Stimulated activated CD8-positive, alpha-beta memory T cell treated with anti-CD3 and anti-CD28 coated beads, Interleukin-2, amount 100 ng/mL, for 1 hour (primary cell): ENCODE measurements at places on chromosomes 13 and 19.

- DNase-seq: peak; percentile 65
Observed at GRCh38 chr19:46728693-46729339, 11.9 kb upstream of the PRKD2 start.

- DNase-seq: no peak
Observed at GRCh38 chr13:71751073-71751472, 115.9 kb downstream of the DACH1 start.

GRCh38 chr13:113888701-113889330 lies 24.9 kb upstream of the GAS6 start:
- DNase-seq: no peak

- no peak for DNase-seq
Observed at GRCh38 chr13:30362869-30363268, 55.5 kb upstream of the KATNAL1 start.

DNA sequence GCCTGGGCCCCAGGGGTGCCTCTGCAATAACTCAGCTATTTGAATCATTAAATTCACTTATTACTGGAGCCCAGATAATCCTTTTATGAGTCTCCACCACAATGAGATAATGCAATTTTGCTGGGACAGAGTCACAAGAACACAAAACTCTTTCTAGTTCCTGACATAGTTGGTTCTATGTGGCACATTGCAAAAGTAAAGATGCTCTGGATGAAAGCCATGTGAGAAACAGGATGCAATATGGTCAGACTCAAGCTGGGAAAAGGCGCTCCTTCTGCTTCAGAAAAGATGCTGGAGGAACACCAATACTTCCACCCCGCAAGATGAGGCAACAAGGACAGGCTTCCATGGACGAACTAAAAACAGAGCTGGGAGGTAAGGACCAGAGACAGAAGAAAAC lies 5.7 kb downstream of the ANKRD27 start:
- DNase-seq: no peak

DNA sequence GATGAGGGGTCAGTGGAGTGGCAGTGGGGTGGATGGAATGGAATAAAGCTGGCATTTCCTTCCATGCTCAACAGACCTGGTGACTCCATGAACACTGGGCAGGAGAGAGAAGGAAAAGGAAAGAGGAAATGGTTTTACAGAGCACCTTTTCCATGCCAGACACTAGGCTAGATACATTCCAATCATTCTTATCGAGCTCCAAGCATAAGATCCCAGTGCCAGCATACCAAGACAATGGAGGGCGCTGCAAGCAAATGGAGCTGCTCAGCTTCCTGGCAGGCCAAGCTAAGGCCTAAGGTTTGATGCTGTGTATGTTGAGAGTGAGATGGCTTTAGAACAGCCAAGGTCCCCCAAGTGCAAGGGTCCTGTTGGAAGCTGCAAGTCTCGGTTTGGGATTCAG lies 113.2 kb downstream of the HSPH1 start:
- no peak for DNase-seq

GRCh38 chr19:5002143-5002542 lies 33.2 kb downstream of the KDM4B start:
- no peak for DNase-seq

DNA sequence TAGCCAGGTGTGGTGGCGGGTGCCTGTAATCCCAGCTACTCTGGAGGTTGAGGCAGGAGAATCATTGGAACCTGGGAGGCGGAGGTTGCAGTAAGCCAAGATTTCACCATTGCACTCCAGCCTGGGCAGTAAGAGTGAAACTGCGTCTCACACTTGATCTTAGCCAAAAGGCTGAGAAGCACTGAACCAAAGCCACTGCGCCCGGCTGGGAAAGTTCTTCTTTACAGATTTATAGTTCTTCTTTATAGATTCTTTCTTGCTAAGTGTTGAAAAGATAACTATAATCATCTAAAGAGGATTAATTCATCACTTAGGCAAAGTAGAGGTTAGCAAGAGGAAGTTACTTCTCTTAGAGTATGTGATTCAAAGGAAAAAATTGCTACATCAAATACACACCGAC lies 11.1 kb downstream of the ZNF417 start:
- no peak for DNase-seq

DNA sequence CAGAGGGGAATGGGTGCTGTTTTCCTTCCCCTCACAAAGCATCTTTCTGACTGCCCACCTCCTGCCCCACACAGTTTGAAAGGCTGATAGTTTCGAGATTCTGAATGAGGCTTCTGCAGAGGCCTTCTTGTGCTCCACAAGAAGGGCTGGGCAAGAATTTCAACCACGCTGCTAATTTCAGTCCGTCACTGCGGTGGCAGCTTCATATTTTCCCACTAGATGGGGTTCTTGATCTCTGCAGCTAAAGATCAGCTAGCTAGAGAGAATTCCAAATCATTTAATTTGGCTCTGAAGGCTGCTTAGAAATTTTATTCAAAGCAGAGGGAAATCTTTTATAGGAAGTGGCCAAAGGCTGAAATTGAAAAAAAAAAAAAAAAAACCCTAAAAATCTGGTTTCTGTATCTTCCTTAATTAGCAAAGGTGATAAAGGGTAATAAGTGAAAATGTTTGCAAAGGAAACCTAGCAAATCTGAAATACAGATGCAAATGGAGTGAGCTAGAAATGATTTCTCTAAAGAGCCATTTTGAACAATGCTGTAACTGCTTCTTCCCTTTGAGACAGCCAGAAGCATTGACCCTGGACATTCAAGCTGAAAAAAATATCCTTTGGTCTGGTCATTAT lies 38.0 kb upstream of the C13orf42 start:
- no peak for DNase-seq

DNA sequence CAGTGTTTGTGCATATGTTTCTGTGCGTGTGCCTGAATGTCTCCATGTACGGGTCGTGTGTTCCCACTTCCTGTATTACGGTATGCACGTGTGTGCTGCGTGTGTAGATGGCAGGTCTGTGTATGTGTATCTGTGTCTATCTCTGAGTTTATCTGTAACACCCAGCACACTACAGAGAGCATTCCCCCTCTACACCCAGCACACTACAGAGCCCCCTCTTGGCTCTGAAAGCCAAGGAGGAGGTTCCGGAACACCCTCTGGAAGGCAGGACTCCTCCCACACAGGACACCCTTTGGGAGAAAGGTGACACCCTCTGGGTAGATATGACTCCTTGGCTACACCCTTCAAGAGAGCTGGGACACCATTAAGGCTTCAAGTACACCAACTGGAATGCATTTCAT lies 2.1 kb upstream of the ERFL start:
- no peak for DNase-seq

GRCh38 chr13:52405767-52406494 lies at the start of gene THSD1:
Gene THSD1, minus strand, starts transcription at chr13:52406172. Its CDS starts 3,572 bp downstream, at chr13:52402600.
- no peak for DNase-seq

DNA sequence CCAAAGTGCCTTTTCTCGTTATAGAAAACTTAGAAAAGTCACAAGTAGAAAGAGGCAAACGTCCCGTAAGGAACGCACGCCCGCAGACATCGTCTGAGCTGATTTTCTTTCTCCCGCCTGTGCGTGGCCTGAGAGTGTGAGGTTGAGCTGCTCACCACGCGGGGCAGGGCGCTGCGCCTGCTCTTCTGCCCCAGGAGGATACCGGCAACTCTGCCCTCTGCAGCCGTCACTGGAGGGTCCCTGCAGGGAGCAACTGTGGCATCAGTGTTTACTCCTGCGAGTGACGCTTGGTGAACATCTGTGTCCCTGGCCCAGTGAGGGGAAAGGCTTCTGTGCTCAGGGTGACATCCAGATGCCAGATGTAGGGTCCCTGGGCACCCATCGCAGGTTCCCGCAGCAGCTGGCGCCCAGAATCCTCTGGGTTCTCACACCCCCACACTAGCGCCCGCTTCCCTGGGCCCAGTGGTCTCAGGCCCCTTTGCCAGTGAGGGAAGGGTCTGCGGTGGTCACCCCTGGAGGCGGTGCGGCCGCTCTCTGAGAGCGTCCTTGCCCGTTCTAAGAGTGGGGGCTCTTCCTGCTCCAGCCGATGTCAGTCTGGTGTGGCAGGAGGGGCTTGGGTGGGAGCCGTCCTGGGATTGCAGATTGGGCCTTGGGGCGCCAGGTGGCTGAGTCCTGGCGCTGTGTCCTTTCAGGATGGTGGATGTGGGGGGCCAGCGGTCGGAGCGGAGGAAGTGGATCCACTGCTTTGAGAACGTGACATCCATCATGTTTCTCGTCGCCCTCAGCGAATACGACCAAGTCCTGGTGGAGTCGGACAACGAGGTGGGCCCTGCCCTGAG lies 17.4 kb upstream of the GNA15 start:
- DNase-seq: no peak

DNA sequence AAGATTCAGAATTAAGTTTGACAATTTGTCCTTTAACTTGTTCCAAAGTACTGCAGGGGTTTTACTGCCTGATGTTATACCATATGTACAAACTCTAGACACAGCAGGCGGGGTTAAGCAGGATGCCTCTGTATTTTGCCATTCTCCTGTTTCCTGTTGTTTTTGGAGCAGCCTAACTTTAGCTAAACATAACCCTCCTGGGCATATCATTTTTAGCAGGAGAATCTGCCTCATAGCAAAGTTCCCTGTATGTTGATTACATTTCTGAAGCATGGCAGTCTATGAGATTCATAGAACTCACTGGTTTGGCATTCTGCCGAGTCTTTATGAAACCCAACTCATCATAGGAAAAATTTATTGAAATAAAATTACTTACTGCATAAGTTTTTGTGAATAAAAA lies 5.2 kb downstream of the LHFPL6 start:
- no peak for DNase-seq

GRCh38 chr13:38202740-38203139 lies 146.9 kb upstream of the UFM1 start:
- no peak for DNase-seq

DNA sequence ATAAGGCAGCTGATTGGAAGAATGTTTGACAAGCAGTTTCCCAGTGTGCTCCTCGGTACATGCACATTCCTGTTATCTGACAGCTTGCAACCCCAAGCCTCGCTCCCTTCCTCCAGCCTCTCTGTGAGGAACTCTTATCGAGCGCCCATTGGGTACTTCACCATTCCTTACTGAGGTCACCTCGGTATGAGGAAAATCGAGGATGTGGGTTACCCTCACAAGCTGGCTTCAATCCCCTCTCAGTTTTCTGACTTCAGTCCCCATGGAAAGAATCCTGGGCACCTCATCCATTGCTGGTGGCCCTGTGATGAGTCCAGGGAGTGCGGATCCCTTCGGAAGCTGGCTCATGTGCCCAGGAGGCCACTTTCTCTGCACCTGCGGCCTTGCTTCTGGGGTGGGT lies 17.3 kb downstream of the TEX29 start:
- no peak for DNase-seq

GRCh38 chr13:32086366-32086765 lies 54.8 kb downstream of the FRY start:
- DNase-seq: no peak

- no peak for DNase-seq
Observed at GRCh38 chr13:24308068-24308445, 1.3 kb upstream of the C1QTNF9 start.

DNA sequence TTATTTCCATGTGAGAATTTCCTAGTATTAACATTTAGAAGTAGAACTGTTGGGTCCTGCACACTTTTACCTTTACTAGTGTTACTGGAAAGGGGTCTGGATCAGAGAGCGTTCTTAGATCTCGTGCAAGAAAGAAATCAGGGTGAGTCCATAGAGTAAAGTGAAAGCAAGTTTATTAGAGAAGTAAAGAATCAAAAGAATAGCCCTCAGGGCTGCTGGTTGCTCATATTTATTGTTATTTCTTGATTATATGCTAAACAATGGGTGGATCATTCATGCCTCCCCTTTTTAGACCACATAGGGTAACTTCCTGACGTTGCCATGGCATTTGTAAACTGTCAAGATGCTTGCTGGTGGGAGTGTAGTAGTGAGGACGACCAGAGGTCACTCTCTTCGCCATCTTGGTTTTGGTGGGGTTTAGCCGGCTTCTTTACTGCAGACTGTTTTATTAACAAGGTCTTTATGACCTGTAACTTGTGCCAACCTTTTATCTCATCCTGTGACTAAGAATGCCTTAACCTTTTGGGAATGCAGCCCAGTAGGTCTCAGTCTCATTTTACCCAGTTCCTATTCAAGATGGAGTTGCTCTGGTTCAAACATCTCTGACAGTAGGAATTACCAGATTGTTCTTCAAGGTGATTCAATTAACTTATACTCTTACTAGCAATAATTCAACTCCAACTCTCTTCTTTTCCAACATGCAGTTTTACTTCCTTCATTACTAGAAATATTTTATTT lies 27.4 kb downstream of the NDFIP2 start:
- DNase-seq: no peak

- no peak for DNase-seq
Observed at GRCh38 chr19:39307822-39308530, 11.8 kb downstream of the IFNL1 start.

DNA sequence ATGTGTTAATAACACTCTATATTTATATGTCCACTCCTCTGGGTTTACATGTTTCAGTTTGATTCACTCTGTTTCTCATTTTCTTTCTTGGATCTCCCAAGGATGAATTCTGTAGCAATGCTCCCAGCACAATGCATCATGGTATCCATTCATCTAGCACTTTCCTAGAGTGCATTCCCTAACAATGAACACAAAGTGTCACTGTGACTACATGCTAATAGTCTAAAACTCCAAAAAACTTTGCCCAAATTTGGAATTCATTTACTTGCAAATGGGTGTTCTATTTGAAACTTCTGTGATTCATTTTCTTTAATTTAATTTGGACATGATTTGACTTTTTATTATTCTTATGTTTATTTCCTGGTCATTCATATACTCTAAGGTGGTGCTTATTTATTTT lies 286.3 kb downstream of the POU4F1 start:
- no peak for DNase-seq

DNA sequence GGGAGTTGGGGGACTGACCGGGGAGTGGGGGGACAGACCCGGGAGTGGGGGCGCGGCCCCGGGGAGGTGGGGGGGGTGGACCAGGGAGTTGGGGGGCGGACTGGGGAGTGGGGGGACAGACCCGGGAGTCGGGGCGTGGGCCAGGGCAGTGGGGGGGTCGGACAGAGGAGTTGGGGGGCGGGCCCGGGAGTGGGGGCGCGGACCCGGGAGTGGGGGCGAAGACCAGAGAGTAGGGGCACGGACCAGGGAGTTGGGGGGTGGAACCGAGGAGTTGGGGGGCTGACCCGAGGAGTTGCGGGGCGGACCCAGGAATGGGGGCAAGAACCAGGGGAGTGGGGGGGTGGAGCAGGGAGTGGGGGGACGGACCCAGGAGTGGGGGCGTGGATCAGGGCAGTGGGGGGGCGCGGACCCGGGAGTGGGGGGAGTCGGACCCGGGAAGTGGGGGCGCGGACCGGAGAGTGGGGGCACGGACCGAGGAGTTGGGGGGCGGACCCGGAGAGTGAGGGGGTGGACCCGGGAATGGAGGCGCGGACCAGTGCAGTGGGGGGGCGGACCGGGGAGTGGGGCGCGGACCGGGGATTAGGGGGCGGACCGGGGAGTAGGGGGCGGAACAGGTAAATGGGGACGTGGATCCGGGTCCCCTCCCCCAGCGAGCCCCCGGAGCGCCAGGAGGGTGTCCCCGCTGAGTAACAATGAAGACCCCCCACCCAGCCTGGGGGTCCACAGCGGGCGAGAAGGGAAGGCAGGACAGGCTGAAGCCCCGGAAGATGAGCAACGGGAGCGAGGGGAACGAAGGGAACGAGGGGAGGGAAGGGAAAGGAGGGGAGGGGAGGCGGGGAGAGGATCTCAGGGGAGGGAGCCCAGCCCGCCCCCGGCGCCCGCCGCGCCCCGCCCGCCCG lies 589 bp downstream of the R3HDM4 start:
- DNase-seq: no peak
